ENCODE measurements at places on chromosomes 1 and 21. TPM values are rescaled to one million over a fixed set of nuclear protein-coding genes. Genes with fewer than 3 reads are reported as not detected.

DNA sequence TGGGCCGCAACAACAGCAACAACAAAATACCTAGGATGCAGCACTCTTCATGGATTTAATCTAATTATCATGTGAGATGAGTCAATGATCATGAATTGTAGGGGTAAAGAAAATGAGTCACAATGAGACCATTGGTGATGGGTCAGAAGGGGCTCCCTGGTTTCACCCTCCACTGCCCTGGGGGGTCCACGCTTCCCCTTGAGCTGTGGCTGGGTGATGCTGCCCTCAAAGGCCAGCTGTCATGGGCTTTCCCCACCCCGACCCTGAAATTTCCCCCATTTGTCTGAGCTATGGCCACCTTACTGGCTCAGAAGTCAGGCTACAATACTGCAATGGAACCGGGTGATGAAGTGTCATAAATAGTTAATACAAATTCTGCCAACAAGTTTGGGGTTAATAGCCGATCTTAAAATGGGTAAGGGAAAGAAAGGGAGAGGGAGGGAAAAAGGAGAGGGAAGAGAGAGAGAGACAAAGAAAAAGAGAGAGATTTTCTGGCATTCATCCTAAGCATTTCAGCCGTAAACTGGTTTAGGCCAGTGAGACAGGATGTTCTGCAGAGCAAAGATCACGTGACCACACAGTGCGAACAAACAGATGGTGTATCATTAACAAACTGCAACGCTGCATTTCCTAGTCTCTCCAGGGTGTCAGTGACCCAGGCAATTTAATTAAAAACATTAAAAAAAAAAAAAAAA, 143.4 kb upstream of the ERRFI1 start:
- DNase-seq = no peak

GRCh38 chr1:233679030-233679429, 65.1 kb downstream of the KCNK1 start:
- DNase-seq = no peak

- DNase-seq = no peak
These were observed 67.5 kb downstream of the CLIC6 start for GRCh38 chr21:34736116-34736874.

DNA sequence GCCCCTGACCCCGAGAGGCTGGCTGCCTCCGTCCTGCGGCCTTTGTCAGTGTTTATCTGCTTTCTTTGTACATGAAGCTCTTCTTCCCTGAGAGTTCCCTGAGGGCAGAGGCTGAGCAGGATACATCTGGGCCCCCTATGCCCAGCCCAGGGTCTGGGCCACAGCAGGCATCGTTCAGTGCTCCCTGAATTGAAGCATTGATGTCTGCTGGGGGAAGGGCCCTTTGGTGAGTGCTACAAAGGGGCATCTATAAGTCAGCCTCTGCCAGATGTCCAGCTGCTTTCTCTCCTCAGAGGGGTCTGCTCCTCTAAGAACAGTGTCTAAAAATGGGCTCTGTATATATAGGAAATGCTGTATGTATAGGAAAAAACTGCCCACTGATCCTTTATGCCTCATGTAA, 2.1 kb downstream of the HEYL start:
- no peak for DNase-seq

DNA sequence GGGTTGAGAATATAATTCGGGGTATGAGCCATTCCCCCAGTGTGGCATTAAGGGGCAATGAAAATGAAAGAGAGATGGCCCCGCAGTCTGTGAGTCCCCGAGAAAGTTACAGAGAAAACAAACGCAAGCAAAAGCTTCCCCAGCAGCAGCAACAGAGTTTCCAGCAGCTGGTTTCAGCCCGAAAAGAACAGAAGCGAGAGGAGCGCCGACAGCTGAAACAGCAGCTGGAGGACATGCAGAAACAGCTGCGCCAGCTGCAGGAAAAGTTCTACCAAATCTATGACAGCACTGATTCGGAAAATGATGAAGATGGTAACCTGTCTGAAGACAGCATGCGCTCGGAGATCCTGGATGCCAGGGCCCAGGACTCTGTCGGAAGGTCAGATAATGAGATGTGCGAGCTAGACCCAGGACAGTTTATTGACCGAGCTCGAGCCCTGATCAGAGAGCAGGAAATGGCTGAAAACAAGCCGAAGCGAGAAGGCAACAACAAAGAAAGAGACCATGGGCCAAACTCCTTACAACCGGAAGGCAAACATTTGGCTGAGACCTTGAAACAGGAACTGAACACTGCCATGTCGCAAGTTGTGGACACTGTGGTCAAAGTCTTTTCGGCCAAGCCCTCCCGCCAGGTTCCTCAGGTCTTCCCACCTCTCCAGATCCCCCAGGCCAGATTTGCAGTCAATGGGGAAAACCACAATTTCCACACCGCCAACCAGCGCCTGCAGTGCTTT, 9.4 kb downstream of the PROX1 start:
- no peak for DNase-seq

DNA sequence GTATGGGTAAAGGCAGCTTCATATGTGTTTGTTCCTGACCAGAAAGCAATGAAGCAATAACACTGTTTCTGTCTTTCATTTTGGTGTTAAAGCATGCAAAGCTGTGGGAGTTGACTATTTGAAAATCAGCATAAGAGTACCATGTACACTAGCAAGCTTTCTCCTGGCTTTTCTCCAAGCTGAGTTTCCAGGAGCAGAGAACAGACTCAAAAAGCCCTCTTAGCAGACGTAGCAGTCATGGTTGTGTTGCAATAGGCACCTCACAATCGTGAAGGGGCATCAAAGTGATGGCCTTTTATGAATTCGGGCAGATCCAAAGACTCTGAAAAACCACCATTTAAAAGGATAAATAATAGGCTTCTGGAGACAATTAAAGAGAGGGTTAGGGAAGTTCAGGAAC, 159.7 kb downstream of the PTGER3 start:
- DNase-seq = no peak

DNA sequence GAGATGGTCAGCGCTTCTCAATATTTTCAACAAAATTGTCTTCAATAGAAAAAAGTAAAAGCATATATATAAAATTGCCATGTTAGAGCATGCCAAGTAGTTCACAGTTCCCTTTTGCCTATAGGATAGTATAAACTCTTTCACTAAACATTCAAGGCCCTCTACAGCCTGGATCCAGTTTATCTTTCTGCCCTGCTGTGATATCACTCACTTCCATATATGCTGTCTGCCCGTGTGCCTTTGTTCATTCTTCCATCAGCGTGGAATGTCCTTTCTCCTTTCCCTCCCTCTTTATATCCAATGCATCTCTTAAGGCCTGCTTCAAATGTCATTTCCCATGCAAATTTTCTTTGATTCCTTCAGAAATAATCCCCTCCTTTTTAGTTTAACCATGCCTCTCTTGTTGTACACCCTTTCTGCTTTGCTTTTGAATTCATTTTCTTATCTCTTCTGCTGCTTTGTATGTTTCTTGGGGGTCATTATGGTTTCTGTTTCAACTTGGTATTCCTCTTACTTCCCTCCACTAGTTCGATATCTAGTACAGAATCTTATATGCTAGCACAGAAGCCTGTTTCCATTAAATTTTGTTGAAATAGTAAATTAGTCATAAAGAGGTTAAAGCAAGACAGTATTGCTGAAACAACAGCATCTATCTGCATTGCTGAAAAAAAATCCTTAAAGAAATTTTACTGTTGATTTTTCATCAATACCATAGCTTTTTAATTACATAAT, 44.7 kb downstream of the XCL2 start:
- no peak for DNase-seq

GRCh38 chr21:39874759-39875158, 7.5 kb downstream of the PCP4 start:
- no peak for DNase-seq

DNA sequence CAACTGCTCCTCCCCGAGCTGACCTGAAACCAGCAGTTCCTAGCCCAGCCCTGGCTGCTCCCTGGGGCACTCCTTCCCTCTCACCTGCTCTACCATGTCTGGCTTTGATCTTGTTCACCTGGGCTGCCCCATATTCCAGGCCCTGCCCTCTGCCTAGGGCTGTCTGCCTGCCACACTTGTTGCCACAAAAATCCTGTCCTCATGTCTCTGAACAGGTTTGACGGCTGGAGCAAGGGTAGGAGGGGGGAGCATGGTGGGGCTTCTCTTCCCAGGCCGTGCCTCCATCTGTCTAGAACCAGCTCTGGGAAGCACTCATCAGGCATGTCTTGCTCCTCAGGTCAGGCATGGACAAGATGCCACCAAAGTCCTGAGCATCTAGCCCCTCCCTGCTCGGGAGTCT, 44.3 kb upstream of the WNT2B start:
- no peak for DNase-seq

DNA sequence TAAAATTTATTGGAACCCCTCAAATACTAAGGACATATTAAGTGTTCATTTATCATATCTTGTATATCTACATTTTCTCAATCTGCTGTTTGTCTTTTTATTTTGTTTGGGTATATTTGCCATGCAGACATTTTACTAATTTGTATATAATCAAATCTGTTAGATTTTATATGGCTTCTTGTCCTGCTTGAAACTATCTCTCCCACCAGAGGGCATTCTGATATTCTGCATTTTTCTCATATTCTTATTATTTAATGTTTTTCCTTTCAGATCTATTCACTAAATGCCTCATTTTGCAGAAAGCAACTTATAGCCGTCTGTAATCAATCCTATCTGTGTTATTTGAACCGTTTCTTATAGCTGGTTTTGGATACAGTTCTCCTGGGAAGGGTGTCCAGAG, 745.5 kb downstream of the LRRIQ3 start:
- no peak for DNase-seq

PLPPR4 gene
- total RNA-seq = 0.90 TPM

MPZ gene
- 5.6 TPM for total RNA-seq

OPRD1 gene
- 0.52 TPM for total RNA-seq

EPHA10 gene
- total RNA-seq = 0.15 TPM

KCNA3 gene
- 0.59 TPM for total RNA-seq

USP24 gene
- 50.5 TPM for total RNA-seq

RNF186 gene
- not detected for total RNA-seq
